Central memory CD8-positive, alpha-beta T cell (primary cell): ENCODE measurements at places on chromosomes 2 and 18.

GRCh38 chr2:73081181-73081671 lies 9.7 kb upstream of the SFXN5 start:
- H3K4me1 ChIP-seq = peaks cover 8% of the 10 kb centered on the region
- H3K4me3 ChIP-seq = no peak overlapping the region
- no peak overlapping the region for H3K27ac ChIP-seq
- peaks cover 2% of the 10 kb centered on the region for H3K36me3 ChIP-seq
- no peaks in the 10 kb centered on the region for H3K27me3 ChIP-seq

DNA sequence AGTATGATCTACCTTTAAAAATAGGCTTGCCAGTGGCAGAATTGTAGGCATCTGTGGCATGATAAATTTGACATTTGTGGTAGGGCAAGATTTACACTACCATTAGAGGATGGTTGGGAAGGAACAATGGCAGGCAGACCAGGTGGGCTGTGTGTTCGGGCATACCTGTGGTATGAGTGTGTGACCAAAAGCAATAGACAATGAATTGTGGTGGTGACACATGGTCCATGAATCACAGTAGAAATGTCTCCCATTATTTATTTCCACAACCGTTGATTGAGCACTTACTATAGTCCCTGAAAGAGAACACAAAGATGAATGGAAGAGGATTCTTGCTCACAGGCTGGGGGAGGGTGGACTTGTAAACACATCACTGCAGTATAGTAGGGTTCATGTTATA lies 29.9 kb upstream of the RUFY4 start:
- no peaks in the 10 kb centered on the region for H3K4me1 ChIP-seq
- peaks cover 33% of the 10 kb centered on the region for H3K27me3 ChIP-seq
- DNase-seq = no peak
- no peak overlapping the region for H3K27ac ChIP-seq

GRCh38 chr2:24920809-24921441 lies 888 bp upstream of the ADCY3 start:
- H3K27ac ChIP-seq = peak overlapping the region; percentile 68
- DNase-seq = no peak
- H3K4me3 ChIP-seq = peak overlapping the region; percentile 72
- H3K4me1 ChIP-seq = peaks cover 35% of the 10 kb centered on the region

- no peak overlapping the region for H3K27ac ChIP-seq
- H3K27me3 ChIP-seq = no peaks in the 10 kb centered on the region
- H3K4me1 ChIP-seq = no peaks in the 10 kb centered on the region
- H3K36me3 ChIP-seq = no peaks in the 10 kb centered on the region
- no peak for DNase-seq
- H3K4me3 ChIP-seq = no peak overlapping the region
These were observed 1404.9 kb upstream of the SLC39A10 start for GRCh38 chr2:194252127-194252526.

GRCh38 chr2:167147271-167147941 lies 259.1 kb downstream of the XIRP2 start:
- H3K36me3 ChIP-seq = peaks cover 1% of the 10 kb centered on the region
- H3K27me3 ChIP-seq = no peaks in the 10 kb centered on the region
- no peak overlapping the region for H3K4me3 ChIP-seq
- no peak overlapping the region for H3K27ac ChIP-seq

GRCh38 chr2:111983478-111984212 lies 71.4 kb upstream of the TMEM87B start:
- H3K36me3 ChIP-seq = no peaks in the 10 kb centered on the region
- no peak for DNase-seq
- H3K27me3 ChIP-seq = peaks cover 14% of the 10 kb centered on the region
- H3K27ac ChIP-seq = no peak overlapping the region

DNA sequence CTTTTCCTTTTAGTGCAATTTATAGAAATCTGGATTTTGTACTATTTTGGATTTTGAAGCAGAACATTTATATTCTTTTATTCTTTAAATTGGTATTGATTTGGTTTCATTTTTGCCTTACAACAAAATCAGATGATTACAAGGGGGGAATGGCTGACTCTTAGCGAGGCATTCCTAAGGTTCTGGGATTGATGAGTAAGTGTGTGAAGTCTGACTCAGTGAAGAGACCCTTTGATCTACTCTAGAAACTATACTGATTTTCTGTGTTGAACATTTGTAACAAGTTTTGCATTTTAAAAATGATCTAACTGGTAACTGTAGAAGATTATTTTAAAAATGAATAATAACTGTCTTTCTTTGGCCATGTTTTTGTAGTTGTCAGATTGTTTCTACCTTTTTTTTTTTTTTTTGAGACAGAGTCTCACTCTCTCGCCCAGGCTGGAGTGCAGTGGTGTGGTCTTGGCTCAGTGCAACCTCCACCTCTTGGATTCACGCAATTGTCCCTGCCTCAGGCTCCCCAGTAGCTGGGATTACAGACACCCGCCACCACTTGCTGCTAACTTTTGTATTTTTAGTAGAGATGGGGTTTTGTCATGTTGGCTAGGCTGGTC lies 48.7 kb downstream of the TTC39C start:
- peak overlapping the region; percentile 51 for H3K27ac ChIP-seq
- DNase-seq = no peak
- peaks cover 19% of the 10 kb centered on the region for H3K36me3 ChIP-seq
- H3K4me3 ChIP-seq = no peak overlapping the region

DNA sequence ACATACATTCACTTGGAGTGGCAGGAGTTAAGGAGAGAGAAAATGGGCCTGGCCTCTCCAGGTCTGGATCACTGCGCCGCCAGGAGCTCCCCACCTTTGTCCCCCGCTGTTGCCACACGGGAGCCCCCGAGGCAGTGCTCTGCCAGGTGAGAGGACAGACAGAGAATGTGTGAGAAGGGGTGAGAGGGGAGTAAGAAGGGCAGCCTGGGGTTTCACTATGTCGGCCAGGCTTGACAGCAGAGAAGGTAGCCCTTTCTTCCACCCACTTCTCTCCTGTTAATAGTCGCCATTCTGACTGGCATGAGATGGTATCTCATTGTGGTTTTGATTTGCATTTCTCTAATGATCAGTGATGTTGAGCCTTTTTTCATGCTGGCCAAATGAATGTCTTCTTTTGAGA lies 26.2 kb upstream of the ARHGEF4 start:
- no peak for DNase-seq
- no peak overlapping the region for H3K27ac ChIP-seq
- no peak overlapping the region for H3K4me3 ChIP-seq
- H3K27me3 ChIP-seq = peaks cover 29% of the 10 kb centered on the region

GRCh38 chr2:152350155-152350679 lies 15.2 kb downstream of the FMNL2 start:
- no peaks in the 10 kb centered on the region for H3K36me3 ChIP-seq
- no peak for DNase-seq
- H3K4me1 ChIP-seq = no peaks in the 10 kb centered on the region
- H3K27ac ChIP-seq = no peak overlapping the region
- no peaks in the 10 kb centered on the region for H3K27me3 ChIP-seq

DNA sequence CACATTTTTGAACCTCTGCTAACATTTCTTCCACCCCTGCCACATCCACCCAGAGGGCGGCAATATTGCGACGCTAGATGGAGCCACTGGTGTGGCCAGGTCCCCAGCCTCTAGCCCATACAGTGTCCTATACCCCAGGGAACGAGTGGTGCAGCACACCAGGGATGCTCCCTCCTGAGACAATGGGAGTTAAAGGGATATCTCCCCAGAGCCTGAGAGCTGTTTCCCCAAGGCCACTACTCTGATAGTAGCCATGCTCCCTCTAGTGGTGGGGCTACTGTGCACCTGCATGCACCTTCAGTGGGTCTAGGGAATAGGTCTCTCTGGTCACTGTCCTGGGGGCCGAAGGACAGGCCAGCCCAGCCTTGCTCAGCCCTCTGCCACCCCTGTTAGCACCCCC lies 336.4 kb upstream of the FSHR start:
- no peak for DNase-seq
- no peak overlapping the region for H3K4me3 ChIP-seq
- H3K27me3 ChIP-seq = no peaks in the 10 kb centered on the region
- H3K27ac ChIP-seq = no peak overlapping the region
- H3K4me1 ChIP-seq = no peaks in the 10 kb centered on the region

DNA sequence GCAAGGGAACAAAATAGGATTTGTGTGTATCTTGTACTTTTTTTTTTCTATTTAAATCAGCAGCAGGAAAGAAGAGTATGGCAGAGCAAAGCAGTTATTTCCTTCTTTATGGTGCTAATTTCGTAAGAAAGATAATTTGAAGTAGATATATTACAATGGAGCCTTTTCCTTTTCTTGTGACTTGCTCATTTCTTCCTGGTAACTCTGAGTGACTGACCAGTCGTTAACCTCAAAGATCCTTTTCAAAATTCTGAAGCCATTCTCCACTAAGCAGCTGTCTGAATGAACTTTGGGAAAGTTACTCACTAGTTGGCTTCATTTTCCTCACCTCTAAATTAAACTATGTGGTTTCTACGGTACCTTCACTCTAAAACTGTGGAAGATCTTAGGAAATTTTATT lies 24.6 kb downstream of the AFTPH start:
- peaks cover 17% of the 10 kb centered on the region for H3K4me1 ChIP-seq
- H3K4me3 ChIP-seq = no peak overlapping the region
- H3K27ac ChIP-seq = no peak overlapping the region
- H3K27me3 ChIP-seq = no peaks in the 10 kb centered on the region
- no peak for DNase-seq

GRCh38 chr2:220887271-220887870 lies 684.7 kb downstream of the EPHA4 start:
- peaks cover 10% of the 10 kb centered on the region for H3K27me3 ChIP-seq
- no peak for DNase-seq
- H3K4me1 ChIP-seq = no peaks in the 10 kb centered on the region
- no peaks in the 10 kb centered on the region for H3K36me3 ChIP-seq
- H3K4me3 ChIP-seq = no peak overlapping the region
- H3K27ac ChIP-seq = no peak overlapping the region

GRCh38 chr2:46837704-46838103 lies 77.9 kb downstream of the MCFD2 start:
- H3K4me3 ChIP-seq = no peak overlapping the region
- no peak overlapping the region for H3K27ac ChIP-seq
- H3K4me1 ChIP-seq = no peaks in the 10 kb centered on the region
- no peak for DNase-seq

GRCh38 chr2:234420408-234420807 lies 76.5 kb downstream of the ARL4C start:
- no peaks in the 10 kb centered on the region for H3K27me3 ChIP-seq
- H3K36me3 ChIP-seq = peaks cover 13% of the 10 kb centered on the region
- peak overlapping the region; percentile 31 for H3K4me3 ChIP-seq

DNA sequence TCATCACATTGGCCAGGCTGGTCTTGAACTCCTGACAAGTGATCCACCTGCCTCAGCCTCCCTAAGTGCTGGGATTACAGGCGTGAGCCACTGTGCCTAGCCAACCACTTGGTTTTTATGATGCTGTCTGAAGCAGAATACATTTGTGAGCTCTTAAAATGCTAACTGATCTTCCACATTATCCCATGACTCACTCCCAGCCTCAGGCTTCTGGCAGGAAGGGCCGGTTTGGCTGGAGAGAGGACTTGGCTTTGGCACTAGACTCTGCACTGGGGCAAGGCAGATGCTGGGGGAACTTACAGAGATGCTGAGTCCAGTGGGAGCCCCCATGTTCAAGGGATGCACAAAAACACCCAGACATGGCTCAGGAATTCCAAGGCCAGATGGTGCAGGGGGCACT lies 40.5 kb upstream of the SH3BP4 start:
- peaks cover 24% of the 10 kb centered on the region for H3K27me3 ChIP-seq
- no peak overlapping the region for H3K27ac ChIP-seq
- H3K4me3 ChIP-seq = no peak overlapping the region
- H3K4me1 ChIP-seq = peaks cover 8% of the 10 kb centered on the region
- no peak for DNase-seq

GRCh38 chr2:158024288-158024898 lies 77.3 kb upstream of the UPP2 start:
- no peak overlapping the region for H3K4me3 ChIP-seq
- H3K4me1 ChIP-seq = no peaks in the 10 kb centered on the region
- H3K27ac ChIP-seq = no peak overlapping the region
- peak; percentile 18 for DNase-seq
- no peaks in the 10 kb centered on the region for H3K27me3 ChIP-seq
- H3K36me3 ChIP-seq = no peaks in the 10 kb centered on the region

DNA sequence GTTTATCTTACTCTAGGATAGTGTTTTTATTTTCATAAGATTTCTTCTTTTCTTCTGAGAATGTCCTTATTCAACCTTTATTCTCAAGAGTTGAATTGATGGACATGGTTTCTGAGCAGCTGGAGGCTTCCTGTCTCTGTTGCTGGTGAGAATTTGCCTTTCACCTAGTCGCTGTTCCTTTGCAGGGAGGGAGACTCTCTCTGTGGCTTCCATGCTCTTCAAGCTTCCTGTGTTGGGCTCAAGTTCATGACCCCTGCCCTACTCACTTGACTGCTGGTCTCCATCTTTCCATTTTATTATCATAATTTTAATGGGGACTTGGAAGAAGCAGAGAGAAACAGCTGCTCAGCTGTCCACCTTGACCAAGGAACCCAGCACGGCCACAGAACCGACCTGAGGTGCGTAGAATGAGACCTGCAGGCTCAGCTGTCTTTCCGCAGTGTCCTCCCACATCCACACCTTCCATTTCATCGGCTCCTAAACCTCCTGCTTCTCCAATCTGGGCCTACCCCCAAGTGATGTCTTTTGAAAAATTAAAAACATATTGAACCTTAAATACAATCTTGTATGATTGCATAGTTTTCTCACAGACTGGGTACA lies 24.2 kb downstream of the TMEM18 start:
- H3K27me3 ChIP-seq = peaks cover 18% of the 10 kb centered on the region
- H3K27ac ChIP-seq = no peak overlapping the region
- peaks cover 19% of the 10 kb centered on the region for H3K4me1 ChIP-seq
- no peaks in the 10 kb centered on the region for H3K36me3 ChIP-seq

- peaks cover 49% of the 10 kb centered on the region for H3K4me1 ChIP-seq
- no peak for DNase-seq
- H3K27me3 ChIP-seq = no peaks in the 10 kb centered on the region
- peak overlapping the region; percentile 99 for H3K27ac ChIP-seq
These were observed 16.3 kb downstream of the PCBP1 start for GRCh38 chr2:70103531-70104061.

GRCh38 chr2:196884368-196884767 lies 42.1 kb downstream of the PGAP1 start:
- H3K4me3 ChIP-seq = no peak overlapping the region
- no peak for DNase-seq
- H3K4me1 ChIP-seq = no peaks in the 10 kb centered on the region
- H3K36me3 ChIP-seq = peaks cover 10% of the 10 kb centered on the region

DNA sequence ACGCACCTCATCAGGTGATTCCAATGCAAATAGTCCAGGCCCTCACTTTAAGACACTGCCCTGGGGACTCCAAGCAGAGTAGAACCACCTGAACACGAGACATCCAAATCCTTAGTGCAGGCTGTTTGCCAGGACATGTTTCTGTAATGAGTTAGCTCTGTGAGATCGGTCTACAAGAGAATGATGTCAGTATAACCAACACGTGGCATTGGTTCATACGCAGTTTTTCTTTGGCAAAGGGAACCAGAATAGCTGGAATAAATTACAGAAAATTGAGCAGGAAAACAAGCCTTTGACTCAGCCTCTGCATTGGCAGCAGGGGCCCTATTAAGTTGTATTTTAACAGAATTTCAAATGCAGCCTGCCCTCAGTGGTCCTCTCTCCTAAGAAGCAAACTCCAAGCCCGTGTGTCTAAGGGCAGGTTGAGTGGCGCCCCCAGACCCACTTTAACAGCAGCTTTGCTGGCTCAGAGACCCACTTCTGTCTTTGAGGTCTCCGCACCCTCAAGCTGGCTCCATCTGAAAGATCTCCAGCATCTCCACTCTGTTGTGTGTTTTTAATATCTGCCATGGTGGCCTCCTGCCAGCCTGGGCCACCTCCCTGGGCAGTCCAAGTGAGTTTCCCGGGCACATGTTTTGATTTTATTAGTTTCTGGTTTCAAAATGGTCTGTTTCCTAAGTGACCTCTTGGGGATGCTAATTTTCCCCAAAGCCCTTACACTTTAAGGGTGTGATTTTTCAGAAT lies 61.3 kb downstream of the ALPK2 start:
- no peak overlapping the region for H3K4me3 ChIP-seq
- no peak for DNase-seq
- peaks cover 2% of the 10 kb centered on the region for H3K36me3 ChIP-seq
- H3K27ac ChIP-seq = no peak overlapping the region
- H3K4me1 ChIP-seq = peaks cover 8% of the 10 kb centered on the region
